ENCODE measurements at places on chromosomes 1 and 21.

DNA sequence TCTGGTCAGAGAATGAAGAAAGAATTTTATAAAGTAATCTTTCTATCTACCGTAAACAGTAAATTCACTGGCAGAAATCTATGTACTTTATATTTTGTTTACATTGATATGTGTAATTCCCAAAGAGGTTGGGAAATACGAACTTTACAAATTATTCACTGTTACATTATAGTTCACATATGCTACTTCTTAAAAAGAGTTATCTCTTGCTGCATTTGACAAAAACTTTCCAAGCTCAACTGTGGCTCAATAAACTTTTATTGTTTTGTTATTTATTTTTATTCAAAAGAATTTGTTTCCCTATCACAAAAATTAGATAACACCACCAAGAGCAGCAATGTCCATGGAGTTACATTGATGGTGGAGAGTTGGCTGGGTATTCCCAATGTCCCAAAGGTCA lies 201.2 kb upstream of the TNR start:
- H3K36me3 ChIP-seq = peaks cover 50% of the 10 kb centered on the region
- H3K27me3 ChIP-seq = no peaks in the 10 kb centered on the region
- H3K4me3 ChIP-seq = no peak overlapping the region
- no peaks in the 10 kb centered on the region for H3K4me1 ChIP-seq
- no peak overlapping the region for H3K27ac ChIP-seq

GRCh38 chr1:180594723-180595122 lies 36.0 kb downstream of the OVAAL start:
- H3K4me1 ChIP-seq = no peaks in the 10 kb centered on the region
- no peak overlapping the region for H3K4me3 ChIP-seq
- H3K27me3 ChIP-seq = no peaks in the 10 kb centered on the region
- H3K36me3 ChIP-seq = no peaks in the 10 kb centered on the region
- DNase-seq = no peak

- DNase-seq = no peak
- no peaks in the 10 kb centered on the region for H3K36me3 ChIP-seq
- no peak overlapping the region for H3K27ac ChIP-seq
- H3K27me3 ChIP-seq = no peaks in the 10 kb centered on the region
These were observed 50.6 kb downstream of the TNFRSF8 start for GRCh38 chr1:12113433-12114339.

DNA sequence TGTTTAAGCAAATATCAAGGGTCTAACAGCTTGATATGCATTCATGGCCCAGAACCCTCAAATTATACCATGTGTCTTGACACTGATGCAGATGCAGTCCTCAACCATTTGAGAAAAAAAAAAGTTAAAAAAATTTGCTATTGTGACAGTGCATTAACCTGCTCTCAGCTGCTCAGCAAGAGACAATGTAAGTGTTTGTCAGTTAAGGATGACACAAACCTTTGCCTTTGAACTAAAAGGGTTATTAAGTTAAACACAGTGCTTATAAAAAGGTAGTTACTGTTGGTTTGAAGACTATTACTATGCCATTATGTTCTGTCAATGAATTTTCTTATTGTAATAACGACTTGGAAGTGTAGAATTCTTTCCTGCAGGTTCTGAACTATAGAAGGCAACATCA lies 655.6 kb upstream of the NEGR1 start:
- H3K36me3 ChIP-seq = no peaks in the 10 kb centered on the region
- no peak for DNase-seq
- no peaks in the 10 kb centered on the region for H3K27me3 ChIP-seq
- H3K4me1 ChIP-seq = no peaks in the 10 kb centered on the region
- no peak overlapping the region for H3K27ac ChIP-seq
